ENCODE measurements at places on chromosomes 11 and 22.
A peak's percentile ranks its signal among the peaks of the same experiment; 100 is the strongest.

GRCh38 chr22:50422961-50423815 lies 51.6 kb downstream of the SBF1 start:
- no peak for DNase-seq

DNA sequence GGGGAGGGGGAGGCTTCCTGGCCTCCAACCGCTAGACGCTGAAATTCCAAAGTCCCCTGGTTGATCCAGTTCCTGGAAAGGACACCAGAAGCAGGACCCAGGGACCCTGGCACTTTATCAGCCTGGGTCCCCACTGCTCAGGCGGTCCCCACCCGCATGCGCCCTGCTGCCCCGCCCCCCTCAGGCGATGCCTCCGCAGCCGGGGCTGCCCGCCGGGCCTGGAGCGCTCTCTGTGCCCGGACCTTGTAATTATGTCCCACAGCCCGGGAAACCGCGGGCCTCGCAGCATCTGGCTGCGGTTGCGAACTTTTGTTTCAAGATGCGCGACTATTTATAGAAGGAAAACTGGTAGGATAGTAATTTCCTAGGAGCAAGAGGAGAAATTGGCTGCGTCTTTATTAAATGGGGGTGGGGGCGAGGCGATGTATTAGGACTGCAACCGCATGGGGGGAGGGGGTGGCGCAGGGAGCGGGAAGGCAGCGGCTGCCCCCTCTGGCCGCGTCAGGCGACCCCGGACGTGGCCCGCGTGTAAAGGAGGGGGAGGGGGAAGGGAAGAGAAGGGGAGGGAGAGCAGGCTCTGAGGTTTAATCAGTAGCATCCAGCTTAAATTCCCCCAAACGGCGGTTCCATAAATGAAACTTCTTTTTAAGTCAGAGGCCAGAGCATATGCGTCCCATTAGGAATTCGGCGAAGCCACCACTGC lies 6.1 kb downstream of the WNT7B start:
- DNase-seq, result no peak

GRCh38 chr11:7448201-7448600 lies 37.1 kb upstream of the OLFML1 start:
- no peak for DNase-seq

DNA sequence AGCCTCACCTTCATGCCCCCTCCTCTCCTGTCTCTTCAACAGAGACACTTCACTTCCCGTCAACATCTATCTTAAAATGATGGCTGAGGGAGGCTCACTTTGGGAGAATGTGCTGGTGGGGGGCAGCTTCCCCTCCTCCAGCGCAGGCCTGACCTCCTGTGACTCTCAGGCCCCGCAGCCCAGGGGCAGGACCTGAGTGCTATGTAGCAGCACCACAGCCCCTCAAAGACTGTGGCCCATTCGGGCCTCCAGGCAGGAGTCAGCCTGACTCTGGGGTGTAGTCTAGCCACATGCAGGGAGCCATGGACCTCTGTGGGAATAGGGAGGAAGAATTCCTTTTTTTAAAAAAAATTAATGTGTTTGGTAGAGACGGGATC lies 43.7 kb downstream of the DKK3 start:
- no peak for DNase-seq

- no peak for DNase-seq
These were observed 6.3 kb downstream of the PC start for GRCh38 chr11:66951927-66952337.

GRCh38 chr11:4048340-4048739 lies 46.3 kb upstream of the RRM1 start:
- DNase-seq, result peak; percentile 24

DNA sequence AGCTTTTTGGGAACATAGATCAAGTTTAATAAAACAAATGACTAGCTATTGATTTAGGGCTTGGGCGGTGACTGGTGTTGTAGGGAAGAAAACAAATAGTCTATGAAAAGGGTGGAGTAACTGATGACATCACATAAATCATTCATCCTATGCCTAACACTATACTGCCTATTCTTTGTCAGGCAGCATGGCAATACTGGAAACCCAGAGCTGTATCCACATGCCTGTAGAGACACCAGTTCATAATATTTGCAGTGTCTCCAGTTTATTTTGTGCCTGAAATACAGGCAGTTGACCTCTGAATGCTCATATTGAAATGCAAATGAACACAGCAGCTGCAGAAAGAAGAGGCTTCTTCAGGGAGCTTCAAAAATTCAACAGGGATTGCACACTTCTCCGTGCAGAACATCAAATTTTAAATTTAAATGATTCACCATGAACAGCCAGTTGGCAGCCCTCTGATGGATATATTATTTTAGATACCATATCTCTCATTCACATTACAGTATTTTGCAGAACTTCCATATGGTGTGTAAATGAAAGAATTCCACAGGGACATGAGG lies 283.1 kb upstream of the CTSC start:
- DNase-seq, result no peak

GRCh38 chr11:2085251-2086066 lies 53.7 kb downstream of the IGF2 start:
- no peak for DNase-seq

DNA sequence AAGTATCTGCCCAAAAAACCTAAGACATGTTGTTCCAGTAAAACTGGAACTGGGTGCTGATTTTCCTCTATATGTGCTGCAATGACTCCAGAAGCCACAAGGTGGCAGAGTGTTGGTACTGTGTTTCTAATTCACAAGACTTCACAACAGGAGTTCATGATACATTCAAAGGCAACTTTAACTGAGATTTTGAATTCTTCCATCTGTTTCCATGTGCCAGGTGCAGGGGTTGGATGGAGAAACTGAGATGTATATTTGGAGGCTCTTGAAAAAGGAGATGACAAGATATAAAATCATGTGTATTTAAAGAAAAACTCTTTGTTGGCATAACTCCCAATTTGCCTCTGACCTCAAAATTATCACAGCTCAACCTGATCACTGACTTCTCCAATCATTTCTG lies 1098.6 kb upstream of the CCDC90B start:
- DNase-seq, result peak; percentile 33

DNA sequence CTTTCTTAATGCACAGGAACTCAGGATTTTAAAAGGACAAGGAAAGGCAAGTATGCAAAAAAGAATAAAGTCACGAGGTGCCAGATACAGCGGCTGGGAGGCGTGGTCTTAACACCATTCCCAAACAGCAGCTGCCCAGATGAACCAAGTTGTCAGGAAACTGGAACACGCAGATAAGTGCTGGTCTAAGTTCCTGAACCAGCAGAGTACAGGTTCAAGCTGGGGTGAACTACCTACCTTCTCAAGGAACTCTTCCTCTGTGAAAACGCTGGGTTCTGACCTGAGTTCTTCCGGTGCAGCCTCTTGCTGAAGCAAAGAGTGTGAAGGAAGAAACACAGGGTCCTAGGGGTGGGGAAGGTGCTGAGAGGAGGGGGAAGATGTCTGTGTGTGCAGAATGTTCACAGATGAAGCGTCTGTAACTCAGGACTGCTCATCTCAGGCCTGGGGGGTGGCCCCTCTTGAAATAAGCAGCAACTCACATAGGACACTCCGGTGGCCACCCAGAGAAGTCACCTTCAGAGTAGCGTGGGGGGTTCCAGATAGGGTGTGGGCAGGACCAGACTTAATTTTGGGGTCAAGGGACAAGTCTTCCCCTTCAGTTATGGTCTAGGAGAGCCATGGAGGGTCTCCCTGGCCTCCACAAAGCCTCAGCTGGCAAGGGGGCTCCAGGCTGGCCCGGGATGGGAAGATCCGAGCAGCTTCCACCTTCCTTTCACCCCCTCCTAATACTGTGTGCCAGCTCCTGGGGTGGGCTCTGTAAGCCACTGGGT lies 3.2 kb downstream of the TPST2 start:
- no peak for DNase-seq

DNA sequence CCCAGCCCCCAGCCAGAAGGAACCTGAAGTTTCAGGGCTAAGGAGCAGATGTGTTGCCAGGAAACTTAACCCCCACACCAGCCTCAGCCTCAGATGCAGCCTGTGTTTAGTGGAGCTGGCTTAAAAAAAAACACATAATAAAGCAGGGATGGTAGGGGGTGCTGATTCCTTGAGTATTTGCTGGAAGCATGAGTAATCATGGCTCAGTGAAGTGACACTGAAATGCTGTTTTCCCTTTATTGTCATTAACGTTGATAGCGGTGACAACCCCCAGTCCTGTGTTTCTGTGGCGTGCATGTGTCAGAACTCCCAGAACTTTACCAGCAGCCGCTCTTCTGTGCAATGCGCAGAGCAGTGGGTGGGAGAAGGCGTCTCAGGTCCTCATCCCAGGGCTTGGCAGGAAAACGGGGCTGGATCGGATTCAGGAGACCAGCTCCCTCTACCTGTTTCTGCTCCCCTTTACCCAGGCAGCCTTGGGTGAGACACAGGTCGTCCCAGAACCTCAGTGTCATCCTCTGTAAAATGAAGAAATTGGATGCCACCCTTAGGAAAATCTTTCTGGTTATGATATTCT lies 1282.1 kb downstream of the TBC1D22A start:
- no peak for DNase-seq
